ENCODE measurements at places on chromosomes 16 and 17. TPM values are rescaled to one million over a fixed set of nuclear protein-coding genes. Genes with fewer than 3 reads are reported as not detected.

GRCh38 chr16:74451951-74452758 lies 30.9 kb upstream of the CLEC18B start:
- H3K4me1 ChIP-seq: peaks cover 36% of the 10 kb centered on the region
- DNase-seq: no peak
- no peaks in the 10 kb centered on the region for H3K27me3 ChIP-seq
- no peak overlapping the region for H3K4me3 ChIP-seq

The CLEC3A gene
- not detected for total RNA-seq

DNA sequence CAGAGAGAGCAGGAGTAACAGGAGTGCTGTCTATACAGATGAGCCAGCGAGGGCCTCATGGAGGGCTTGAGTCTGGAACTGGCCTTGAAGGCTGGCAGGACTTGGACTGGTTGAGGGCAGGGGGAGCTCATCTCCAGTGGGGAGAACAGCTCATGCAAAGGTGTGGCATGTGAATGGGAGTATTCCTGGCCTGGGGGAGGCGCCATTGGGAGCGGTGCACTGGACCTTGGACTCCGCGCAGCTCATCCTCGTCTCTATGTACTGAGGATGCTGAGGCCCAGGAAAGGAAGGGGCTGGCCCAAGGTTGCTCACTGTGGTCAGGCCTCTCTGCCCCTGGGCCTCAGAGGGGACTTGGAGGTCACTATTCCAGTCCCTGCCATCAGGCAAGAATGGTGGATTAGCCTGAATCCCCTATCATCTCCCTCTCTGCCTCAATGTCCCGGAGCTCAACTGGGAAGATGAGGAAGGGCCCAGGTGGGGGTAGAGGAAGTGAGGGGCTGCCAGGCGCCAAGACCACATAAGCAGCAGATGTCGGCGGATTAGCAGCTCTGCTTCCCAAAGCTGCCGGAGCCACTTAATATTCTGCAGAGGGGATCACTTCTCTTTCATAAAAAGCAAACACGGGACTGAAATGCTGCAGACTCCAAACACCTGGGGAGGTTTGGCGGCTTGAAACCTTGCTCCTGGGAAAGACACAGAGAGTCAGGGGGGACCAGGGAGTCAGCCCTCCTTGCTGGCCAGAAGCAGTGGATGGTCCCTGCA lies 88.9 kb downstream of the SDK2 start:
- H3K27me3 ChIP-seq: peaks cover 67% of the 10 kb centered on the region
- no peaks in the 10 kb centered on the region for H3K36me3 ChIP-seq
- H3K4me1 ChIP-seq: no peaks in the 10 kb centered on the region
- H3K4me3 ChIP-seq: no peak overlapping the region

DNA sequence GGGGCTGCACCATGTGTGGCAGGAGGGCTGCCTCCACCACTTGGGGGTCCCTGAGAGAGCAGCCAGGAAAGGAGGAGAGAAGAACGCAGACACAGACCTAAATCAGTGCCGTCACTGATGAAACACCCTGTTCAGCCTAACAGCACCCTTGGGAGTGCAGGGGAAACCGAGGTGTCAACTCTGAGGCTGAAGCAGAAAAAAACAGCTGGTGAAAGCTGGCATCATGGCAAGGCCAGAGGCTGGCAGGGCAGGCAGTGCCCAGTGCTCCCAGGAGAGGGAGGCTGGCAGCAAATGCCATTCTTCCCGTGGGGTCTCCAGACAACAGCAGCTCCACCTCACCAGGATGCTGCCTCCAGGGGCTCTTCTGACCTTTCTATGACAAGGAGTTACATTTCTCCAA lies 23.1 kb downstream of the SPHK1 start:
- no peak for DNase-seq
- H3K4me1 ChIP-seq: no peaks in the 10 kb centered on the region
- no peak overlapping the region for H3K4me3 ChIP-seq
- H3K27ac ChIP-seq: no peak overlapping the region
- H3K27me3 ChIP-seq: no peaks in the 10 kb centered on the region
- peaks cover 53% of the 10 kb centered on the region for H3K36me3 ChIP-seq

- H3K4me3 ChIP-seq: no peak overlapping the region
- H3K27me3 ChIP-seq: peaks cover 27% of the 10 kb centered on the region
- peak; percentile 84 for DNase-seq
- H3K27ac ChIP-seq: no peak overlapping the region
- H3K4me1 ChIP-seq: peaks cover 34% of the 10 kb centered on the region
Measured at GRCh38 chr16:711548-712320, 3.2 kb upstream of the METRN start.

The IGFBP4 gene
- total RNA-seq: 22.5 TPM

DNA sequence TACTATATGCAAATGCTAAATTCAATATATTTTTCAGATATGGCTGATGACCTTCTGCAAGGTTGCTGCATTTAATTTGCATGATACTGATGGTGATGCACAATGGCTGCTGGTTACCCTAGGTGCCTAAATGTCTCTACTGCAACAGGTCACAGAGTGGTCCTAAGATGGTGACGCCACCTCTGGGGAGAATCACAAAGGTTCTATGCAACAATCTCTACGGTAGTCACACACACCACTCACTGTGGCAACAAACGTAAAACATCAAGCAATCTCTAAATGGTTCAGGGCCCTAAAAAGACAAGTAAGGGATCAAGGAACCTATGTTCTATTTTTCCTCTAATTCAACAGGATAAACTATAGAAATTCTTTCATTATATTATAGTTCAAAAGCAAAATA lies 293.3 kb downstream of the CEP112 start:
- DNase-seq: no peak
- no peak overlapping the region for H3K27ac ChIP-seq
- no peaks in the 10 kb centered on the region for H3K27me3 ChIP-seq
- H3K36me3 ChIP-seq: no peaks in the 10 kb centered on the region
- no peak overlapping the region for H3K4me3 ChIP-seq
- H3K4me1 ChIP-seq: no peaks in the 10 kb centered on the region

DNA sequence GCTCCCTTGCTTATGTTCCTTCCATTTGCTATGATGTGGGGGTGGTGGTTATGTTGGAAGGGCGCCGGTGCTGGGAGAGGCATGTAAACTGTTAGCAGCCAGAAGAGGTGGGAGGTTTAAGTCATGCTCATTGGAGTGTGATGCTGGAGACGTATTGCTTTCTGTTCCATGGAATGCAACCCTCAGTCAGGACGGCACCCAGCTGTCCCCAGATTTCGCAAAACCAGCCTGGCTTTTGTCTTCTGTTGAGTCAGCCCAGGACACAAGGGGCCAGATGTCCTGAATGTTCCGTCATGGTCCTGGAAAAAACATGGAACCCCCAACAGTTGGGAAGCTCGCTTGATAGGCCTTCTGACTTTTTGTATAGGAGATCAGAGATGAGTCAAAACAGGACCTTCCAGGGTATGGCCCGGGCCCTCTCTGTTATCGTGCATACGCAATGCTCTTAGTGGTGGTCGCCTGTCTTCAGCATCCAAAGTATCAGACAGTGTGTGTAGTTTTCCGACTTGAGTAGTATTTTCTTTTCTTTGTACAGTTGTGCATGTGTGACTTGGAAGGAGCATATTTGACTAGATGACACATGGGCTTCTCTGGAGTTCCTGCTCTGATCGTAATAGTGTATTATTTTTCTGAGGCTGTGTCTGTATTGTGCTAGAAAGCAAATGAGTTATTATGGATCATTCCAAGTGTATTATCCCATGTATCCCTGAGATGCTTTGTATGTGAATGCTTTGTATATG lies 201.9 kb downstream of the SNX29 start:
- no peak overlapping the region for H3K4me3 ChIP-seq
- no peak for DNase-seq
- no peak overlapping the region for H3K27ac ChIP-seq
- no peaks in the 10 kb centered on the region for H3K36me3 ChIP-seq
- H3K27me3 ChIP-seq: no peaks in the 10 kb centered on the region

All from SJSA1 (cell line).